ENCODE measurements at places on chromosomes 4 and X.

DNA sequence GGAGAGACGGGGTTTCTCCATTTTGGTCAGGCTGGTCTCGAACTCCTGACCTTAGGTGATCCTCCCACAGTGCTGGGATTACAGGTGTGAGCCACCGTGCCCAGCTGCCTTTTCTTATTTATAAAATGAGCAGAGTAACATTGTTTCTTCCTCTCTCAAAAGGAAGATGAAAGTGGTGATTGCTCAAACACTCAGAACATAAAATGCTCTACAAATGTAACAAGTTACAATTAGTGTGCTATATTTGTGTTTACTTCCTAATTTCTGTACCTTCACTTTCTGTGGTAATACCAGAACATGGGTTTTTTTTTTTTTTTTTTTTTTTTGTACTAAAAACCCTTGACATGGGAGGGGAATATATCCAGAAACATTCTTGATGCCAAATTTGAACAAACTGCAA, 197.9 kb downstream of the MGST2 start:
- no peak for DNase-seq

DNA sequence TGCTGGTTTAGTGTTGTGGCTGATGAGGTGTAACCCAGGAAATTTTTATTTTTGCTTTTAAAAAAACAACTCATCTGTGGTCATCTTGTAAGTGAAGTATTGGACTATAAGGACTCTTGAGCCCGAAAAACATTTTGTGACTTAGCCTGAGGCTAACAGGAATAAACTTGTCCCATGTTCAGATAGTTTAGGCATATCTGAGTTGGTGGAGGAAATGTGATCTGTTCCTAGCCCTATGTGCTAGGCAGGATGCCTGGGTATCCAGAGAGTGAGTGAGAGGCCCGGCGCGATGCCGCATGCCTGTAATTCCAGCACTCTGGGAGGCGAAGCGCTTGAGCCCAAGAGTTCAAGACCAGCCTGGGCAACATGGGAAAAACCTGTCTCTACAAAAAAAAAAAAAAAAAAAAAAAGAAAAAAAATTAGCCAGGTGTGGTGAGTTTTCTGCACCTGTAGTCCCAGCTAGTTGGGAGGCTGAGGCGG, 3.7 kb downstream of the SMS start:
- no peak for DNase-seq

DNA sequence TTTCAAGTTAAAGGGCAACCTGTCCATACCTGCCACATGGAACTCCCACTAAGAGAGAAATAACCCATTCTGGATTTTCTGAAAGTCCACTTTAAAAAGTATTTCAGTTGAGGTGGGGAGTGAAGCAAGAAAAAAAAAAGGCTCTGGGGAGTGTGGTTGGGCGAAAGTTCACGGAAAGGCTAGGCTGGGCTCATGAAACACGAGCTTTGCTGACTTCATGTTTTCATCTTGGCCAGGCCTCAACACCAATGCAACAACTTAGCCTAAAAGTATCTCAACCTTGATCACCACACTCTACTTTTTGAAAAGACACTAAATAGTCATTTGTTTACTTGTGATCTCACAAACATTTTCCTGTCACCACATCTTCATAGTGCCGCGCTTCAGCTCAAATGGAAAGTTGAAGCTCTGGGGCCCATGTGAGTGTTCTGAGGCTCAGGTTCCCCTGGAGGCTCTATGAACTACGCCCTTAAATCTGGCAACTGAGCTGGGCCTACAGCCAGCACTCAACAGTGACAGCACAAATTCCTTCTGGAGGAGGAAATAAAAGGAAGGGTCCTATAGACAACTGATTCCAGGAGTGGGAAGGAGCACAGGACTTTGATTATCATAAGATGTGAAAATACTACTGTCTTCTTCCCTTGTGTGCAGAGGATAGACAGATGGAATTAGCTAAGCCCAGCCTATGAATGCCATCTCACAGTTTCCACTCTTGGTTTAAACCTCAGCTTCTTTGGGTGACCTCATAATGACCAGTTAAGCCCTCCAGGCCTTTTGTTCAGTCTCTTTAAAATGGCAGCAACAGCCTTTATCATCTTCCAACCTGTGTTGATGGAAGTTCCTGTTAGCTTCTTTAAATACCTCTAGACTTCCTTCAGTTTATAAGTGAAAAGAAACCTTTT, 5.1 kb downstream of the CD40LG start:
- DNase-seq, result no peak

- no peak for DNase-seq
These were observed at the start of gene BGN for GRCh38 chrX:153494541-153495361. TSS of gene BGN (plus strand) at chrX:153494980. CDS start at chrX:153504632, 9,652 bp downstream.

DNA sequence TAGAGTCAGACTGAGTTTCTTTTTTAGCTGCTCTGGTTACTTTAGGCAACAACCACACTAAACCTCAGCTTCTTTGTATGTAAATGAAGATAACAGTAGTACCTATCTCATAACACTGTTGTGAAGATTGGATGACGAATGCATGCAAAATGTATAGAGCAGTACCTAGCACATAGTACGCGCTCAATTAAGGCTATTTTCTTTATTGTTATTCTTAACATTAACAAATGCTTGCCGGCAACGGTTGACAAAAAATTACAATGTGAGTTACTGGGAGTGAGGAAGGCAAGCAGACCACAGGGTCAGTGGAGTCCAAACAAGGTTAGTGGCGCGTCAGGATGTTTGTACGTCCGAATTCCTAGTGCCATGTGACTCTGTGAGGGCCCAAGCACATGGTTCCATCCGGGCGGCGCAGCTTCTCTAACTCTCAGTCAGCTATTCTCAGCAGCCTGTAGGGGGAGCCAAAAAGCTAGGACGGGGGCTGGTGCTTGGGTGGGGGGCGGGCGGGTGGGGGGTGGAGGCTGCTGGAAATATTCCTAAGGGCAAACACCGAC, 821 bp upstream of the NALF2 start:
- no peak for DNase-seq

GRCh38 chr4:173801361-173801760, 271.3 kb upstream of the HAND2 start:
- no peak for DNase-seq

DNA sequence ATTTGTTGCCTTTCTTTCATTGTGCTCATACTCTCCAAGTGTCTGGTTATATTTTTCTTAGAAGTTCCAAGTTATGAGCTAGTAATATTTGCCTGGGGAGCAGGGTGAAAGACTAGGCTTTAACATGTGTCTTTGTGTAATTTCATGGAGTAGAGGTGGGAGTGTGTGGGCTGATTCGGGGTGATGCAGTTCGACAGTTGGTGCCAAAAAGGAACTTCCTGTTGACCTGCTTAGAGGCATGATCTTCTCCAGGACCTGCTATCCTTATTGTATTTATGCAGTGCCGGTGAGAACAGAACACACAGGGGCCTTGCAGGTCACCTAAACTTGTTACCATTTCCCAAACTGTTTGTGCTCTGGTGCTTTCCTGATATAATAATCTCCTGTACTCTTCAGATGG, 21.2 kb downstream of the USP53 start:
- DNase-seq, result no peak

GRCh38 chrX:33188881-33189280, 22.5 kb downstream of the DMD start:
- DNase-seq, result no peak

DNA sequence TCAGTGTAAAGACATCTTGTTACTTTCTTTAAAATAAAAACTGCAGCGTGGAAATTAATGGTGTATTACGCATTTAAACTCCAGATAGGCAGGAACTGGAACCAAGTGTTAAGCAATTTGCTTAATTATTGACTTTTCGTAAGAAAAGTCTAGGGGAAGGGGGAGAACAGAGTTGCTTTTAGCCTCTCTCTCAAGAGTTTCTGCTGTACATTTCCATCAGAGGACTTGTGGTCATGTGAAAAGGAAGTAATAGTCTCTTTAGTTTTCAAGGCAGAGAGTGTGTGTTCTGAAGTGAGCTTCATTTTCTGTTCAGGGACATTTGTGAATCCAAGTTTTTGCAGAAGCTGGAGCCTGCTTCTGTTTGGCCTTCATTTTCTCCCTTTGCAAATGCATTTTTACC, 127.2 kb downstream of the UBE2K start:
- DNase-seq, result no peak

GRCh38 chr4:151029537-151029936, 14.5 kb upstream of the LRBA start:
- no peak for DNase-seq

DNA sequence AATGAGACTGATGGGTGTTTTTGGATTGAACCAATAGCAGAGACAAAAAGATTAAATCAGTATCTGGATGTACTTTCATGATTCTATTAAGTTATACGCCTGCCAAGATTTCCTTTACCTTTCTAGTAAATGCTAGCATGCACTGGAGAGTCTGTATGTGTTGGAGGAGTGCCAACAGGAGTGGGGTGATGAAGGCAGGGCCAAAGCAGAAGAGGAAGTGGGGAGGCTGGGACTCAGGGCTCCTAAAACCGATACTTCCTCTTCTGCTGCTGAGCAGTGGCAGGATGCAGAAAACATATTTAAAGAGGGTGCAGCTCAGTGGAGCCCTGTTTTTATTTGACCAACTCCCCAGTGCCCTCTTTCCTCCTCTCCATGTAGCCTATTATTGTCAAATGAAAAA, 5.6 kb downstream of the CYSLTR1 start:
- peak; percentile 44 for DNase-seq

DNA sequence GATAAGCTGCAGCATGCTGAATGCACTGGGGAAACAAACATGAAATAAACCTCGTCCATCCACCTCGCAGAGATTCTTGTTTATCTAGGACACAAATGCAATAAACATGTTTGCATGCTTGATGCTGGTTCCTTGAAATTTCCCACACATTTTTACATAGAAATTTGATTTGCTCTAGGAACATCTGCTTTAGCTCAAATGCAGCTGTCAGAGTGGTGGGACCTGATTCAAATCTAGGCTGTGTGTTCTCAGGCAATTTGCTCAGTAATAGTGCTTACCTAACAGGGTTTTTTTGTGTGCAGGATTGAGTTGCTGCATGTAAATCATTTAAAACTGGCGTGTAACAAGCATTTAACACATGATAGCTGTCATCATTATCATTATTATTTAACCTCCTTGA, 293.1 kb downstream of the QDPR start:
- no peak for DNase-seq

All from memory B cell (primary cell).